ENCODE measurements at places on chromosomes 5 and 9.
A peak's percentile ranks its signal among the peaks of the same experiment; 100 is the strongest.

DNA sequence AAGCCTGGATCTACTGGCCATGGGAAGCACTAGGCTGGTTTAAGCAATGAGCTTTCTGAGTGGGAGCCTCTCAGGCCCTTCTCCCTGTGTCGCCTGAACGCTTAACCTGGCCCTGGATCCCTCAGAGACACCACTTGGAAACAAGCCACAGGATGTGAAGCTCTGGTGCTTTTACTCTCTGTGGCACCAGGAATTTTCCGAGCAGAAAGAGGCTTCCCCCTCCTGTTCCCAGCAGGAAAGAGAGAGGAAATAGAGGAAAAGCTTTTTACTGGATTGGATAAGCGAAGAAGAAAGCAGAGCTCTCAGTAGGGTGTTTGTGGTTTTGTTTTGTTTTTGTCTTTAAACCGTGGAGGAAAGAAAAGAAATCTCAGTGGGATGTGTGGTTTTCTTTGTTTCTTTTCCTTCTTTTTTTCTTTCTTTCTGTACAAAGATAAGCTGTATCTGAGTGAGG, 34.5 kb downstream of the COL15A1 start:
- no peak for DNase-seq

- no peak for DNase-seq
These were observed 102.3 kb downstream of the MAMDC2 start for GRCh38 chr9:70145981-70146380.

DNA sequence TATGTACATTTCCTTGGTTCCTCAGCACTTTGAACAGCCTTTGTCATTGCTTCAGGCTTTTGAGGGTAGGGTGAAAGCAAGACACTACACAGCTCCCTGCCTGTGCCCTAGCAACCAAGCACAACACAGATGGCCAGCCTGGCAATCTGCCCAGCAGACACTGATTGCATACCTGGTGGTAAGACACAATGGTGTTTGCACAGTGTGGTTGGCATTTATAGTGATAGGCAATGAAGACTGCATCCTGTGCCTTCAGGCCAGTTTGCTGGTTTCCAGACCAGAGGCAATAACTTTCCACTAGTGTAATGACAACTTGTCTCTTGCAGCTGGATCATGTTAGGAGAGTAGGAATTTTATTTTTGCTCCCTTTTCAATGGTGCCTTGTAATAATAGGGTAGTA, 144.5 kb upstream of the TNC start:
- peak; percentile 37 for DNase-seq

- no peak for DNase-seq
These were observed 8.0 kb downstream of the SRFBP1 start for GRCh38 chr5:121969660-121970295.

DNA sequence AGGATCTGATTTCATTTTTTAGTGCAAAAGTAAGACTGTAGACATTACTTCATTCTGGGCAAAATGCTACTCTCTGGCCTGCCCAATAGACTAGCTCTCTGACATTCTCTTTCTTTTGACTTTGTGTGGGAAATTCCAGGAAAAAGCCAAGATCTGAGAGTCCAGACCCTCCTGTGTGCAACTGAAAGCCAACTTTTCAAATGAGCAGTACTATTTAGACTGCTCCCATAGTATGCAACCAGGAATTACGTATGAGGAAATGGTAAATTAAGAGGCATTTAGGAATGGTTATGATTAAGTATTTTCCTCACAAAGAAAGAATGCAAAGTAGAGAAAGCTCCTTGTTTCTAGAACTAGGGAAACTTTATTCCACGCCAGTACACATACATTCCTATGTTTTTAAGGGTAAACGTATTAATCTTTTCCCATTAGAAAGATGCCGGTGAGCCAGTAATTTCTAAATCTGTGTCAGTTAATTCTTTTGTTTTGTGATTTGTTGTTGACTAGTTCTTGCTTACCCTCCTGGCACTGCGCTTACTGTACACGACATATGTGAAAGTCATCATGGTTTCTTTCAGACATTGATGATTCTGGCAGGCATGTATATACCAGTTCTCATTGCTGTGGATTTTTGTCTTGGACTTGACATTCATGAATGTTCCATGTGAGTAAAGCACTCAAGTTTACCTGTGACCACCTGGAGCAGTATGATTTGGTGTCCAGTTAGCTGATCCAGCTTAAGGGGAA, 56.0 kb downstream of the AOPEP start:
- DNase-seq = no peak

DNA sequence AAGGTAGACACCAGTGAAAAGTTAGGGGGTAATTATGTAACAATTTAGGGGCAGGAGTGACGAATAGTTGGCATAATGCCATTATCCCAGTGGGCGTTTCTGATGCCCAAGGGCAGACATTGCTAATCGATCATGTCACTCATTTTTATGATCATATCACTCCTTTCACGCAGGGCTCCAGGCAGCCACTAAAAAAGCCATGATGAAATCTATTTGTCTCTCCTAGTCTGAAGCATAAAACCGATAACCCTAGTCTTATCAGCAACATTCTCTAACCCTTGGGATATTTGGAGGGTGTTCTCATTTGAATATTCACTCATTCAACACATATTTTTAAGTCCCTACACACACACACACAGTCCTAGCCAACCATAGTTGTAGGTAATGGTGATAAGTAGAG, 114.9 kb downstream of the NMUR2 start:
- no peak for DNase-seq

DNA sequence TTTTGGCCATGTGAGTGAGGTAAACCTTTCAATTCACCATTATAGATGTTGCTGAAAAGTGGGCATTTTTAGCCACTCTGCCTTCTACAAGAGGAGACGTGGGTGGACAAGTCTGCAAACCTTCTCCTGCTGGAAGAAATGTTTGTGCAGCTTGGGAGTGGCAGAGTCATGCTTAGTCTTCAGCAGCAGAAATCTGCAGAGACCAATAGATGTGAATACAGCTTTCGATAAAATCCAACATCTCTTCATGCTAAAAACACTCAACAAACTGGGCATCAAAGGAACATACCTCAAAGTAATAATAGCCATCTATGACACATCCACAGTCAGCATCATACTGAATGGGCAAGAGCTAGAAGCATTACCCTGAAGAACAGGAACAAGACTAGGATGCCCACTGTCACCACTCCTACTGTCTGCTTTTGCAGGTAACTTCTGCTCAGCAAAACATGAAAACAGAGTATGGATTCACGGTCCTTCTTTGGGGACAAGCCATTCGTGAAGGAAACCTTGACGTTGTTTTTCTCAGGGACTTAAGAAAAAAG, 91.3 kb downstream of the RALGPS1 start:
- no peak for DNase-seq

GRCh38 chr5:35884191-35884769, 27.6 kb downstream of the IL7R start:
- no peak for DNase-seq

- DNase-seq = no peak
These were observed 155.5 kb upstream of the GRIN3A start for GRCh38 chr9:101893661-101894646.

GRCh38 chr9:110650991-110651411, 17.6 kb upstream of the MUSK start:
- no peak for DNase-seq

DNA sequence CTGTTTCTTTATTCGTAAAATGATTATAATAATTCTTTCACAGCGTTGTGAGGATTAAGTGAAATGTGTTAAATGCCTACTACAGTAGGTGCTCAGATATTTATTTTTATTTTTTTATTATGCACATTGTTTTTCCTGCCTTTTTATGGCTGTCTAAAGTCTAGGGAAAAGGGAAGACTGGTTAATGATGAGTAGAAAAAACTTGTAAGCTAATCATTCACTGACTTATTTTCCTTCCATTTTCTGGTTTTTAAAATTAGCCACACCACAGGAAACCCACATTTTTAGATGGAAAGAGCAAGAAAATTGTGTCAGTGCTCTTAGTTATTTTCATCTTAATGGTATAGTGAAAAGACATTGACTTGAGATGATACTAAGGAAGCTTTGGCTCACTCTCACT, 3.9 kb upstream of the PCYOX1L start:
- DNase-seq = no peak

DNA sequence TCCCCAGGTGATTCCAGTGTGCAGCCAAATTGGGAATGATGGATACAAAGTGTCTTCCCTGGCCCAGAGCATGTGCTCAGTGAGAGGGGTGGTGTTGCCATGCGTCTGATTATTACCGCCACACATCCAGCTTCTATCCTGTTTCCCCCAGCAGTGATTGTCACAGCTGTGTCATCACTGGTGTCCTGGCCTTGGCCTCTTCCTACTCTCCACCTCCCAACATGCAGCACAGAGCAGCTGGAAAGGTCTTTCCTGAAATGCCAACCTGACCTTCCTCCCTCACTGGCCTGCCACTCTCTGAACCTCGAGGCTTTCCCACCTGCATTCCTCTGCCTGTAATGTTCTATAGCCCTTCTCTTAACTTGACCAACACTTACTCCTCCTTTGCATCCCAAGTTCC, 60.0 kb downstream of the TMOD1 start:
- no peak for DNase-seq

DNA sequence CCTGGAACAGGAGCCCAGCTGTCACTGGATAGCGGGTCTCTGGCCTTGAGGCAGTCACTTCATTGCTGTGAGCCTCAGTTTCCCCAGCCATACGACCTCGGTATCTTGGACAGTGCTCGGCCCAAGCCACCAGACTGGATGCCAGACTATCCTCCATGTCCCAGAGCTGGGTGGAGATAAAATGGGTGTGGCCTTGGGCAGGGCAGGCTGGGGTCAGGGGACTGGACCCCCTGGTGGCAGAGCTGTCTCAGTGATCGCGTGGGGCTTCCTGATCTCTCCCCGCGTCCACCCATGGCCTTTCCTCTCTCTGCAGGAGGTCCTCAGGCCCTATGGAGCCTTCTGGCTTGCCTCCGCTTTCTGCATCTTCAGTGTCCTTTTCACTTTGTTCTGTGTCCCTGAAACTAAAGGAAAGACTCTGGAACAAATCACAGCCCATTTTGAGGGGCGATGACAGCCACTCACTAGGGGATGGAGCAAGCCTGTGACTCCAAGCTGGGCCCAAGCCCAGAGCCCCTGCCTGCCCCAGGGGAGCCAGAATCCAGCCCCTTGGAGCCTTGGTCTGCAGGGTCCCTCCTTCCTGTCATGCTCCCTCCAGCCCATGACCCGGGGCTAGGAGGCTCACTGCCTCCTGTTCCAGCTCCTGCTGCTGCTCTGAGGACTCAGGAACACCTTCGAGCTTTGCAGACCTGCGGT, 10.0 kb downstream of the SLC2A8 start:
- DNase-seq = no peak

DNA sequence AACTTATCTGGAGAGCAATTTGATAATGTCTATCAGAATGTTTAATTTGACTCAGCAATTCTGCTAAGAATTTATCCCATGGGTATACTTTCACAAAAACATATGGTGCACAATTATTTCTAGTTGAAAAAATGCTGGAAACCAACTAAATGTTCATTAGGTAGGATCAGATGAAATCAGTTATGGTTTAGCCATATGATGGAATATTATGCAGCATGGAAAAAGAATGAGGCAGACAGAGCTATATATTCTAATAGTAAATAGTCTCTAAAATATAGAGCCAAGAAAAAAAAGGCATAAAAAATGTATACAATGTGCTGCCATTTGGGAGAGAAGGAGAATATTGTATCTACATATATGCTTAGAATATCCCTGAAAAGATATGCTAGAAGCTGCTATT, 3.6 kb upstream of the SPATA6L start:
- DNase-seq = no peak

DNA sequence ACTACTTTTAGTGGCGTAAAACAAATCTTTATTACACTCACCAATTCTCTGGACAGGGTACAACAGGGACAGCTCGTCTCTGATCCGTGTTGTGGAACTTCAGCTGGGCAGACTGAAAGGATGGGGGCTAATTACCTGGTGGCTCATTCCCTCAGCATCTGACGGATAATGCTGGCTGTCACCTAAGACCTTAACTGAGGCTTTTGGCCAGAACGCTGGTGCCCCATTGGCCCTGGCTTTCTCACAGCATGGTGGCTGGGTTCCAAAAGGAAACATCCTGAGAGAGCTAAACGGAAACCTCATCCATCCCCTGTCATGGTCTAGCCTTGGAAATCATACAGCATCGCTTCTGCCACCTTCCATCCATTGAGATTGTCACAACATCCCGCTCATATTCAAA, 62.9 kb downstream of the RAI14 start:
- no peak for DNase-seq

DNA sequence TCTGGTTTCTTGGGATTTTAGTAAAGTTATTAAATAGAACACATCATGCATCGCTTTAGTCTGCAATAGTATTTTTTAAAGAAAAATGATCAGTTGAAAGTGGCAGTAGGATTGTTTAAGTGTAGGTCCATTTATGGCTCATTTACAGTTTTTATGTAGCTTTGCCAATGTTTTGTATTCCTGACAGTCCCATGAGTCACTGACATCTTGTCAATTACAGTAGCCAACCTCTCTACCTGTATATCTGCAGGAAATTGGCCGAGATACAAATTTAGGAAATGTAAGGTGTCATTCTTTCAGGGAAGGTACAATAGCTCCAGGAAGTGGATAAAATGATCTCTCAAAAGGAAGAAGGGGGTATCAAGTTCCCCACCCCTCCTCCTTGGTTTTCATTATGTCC, 47.7 kb upstream of the MTAP start:
- DNase-seq = no peak

DNA sequence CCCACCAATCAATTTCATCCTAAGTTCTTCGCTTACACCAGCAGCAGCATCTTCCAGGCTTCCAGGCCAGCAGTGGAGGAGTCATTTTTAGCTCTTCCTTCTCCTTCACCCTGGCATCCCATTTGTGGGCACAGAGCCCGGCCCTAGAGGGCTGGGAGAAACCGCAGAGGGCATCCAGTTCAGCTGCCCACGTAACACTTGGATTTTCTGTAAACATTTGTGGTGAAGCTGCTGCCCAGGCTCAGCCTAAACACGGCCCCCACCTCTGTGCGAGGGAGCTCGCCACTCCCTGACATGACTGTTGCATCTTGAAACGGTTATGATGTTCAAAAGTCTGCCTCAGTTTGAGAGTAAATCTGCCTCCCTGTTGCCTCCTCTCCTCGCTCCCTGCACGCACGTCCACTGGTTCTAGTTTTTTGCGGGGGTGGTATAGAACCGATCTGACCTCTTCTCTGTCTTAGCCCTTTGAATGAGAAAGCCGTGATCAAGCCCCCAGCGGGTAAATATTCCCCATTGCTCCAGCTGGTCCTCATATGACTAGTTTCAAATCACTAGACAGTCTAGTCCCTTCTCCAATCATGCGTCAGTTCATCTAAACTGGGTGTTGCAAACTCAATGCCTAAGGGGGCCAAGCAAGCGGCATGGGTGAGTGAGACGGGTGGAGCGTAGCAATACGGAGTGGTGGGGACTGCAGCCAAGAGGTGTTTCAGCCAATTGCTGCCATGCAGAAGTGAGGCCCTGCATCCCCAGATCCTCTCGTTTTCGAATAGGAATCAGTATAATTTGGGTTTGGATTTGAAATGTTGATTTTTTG, 34.9 kb upstream of the N4BP3 start:
- no peak for DNase-seq

- DNase-seq = no peak
These were observed 27.3 kb downstream of the NR6A1 start for GRCh38 chr9:124743686-124744348.

- DNase-seq = no peak
These were observed 576.2 kb upstream of the CLINT1 start for GRCh38 chr5:158435161-158435616.

DNA sequence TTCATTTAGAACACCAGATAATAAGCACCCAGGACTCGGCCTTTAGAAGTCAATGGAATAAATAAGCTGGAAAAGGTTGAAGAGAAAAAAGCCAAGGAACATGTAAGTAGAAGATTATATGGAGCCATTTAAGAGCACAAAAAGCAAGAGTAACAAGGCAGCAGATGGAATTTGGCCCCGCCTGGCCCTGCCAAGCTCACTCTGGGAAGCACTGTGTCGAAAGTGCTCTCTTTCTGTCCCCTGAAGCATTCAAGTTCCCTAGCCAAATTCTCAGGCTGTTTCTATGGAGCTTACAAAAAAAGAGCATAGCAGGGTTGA, 73.0 kb upstream of the GPR151 start:
- peak; percentile 43 for DNase-seq

Data from C1 segment of cervical spinal cord (tissue), 14 donors.